ENCODE measurements at places on chromosomes 4 and X. TPM values are rescaled to one million over a fixed set of nuclear protein-coding genes. Genes with fewer than 3 reads are reported as not detected.

Gene NAT8L
- total RNA-seq: 1.0 TPM

Gene UNC5C
- total RNA-seq: 1.0 TPM

Gene BEX5
- 0.52 TPM for total RNA-seq

Gene REST
- total RNA-seq: 21.4 TPM

Gene CRMP1
- 5.7 TPM for total RNA-seq

Gene WDR1
- total RNA-seq: 96.0 TPM

Gene GALNTL6
- total RNA-seq: 2.1 TPM

Gene ADH1A
- 0.52 TPM for total RNA-seq

Gene GAGE12H
- not detected for total RNA-seq

Gene MAGEA8
- not detected for total RNA-seq

Gene TCEAL7
- 112 TPM for total RNA-seq

Gene CLDN2
- under 0.01 TPM for total RNA-seq

Gene MMRN1
- 9.4 TPM for total RNA-seq

Gene IGSF1
- 59.5 TPM for total RNA-seq

Gene ADGRA3
- 92.4 TPM for total RNA-seq

Data from skeletal muscle tissue (tissue), 5 donors.